T-helper 1 cell (primary cell): ENCODE measurements at places on chromosomes 4 and X.

GRCh38 chrX:10537308-10537707, 83.1 kb downstream of the MID1 start:
- no peak for DNase-seq

- DNase-seq = no peak
Observed at GRCh38 chrX:123084797-123085196, 99.3 kb upstream of the GRIA3 start.

GRCh38 chr4:151486168-151486567, 77.2 kb downstream of the FHIP1A start:
- DNase-seq = no peak

GRCh38 chr4:14583331-14583730, 418.9 kb upstream of the CPEB2 start:
- no peak for DNase-seq

DNA sequence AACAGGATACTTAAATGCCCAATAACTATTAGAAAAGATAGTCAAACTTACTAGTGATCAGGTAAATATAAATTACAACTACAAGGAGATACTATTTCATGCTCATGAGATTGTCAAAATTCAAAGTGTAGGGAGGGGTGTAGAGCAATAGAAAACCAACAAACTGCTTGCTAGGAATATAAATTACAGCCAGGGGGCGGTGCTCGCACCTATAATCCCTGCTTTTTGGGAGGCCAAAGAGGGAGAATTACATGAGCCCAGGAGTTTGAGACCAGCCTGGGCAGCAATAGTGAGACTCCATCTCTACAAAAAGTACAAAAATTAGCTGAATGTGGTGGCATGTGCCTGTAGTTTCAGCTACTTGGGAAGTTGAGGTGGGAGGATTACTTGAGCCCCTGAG, 556.5 kb upstream of the NR3C2 start:
- DNase-seq = no peak

DNA sequence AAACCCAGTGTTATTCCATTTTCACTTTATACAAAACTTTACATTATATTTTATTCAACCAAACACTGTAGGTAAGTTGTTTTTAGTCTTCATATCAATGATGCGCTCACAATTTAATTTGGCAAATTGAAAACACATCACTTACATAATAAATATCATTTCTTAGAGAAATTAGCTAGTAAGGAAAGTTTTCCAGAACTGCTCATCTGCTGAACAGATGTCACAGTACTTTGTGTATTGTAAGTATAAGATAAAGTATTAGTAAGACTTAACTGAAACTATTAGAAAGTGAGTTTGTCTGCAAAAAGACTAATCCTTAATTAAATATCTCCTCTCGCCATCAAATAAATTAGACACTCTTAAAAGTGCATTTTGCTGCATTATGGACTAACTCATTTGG, 108.7 kb upstream of the PACRGL start:
- no peak for DNase-seq

GRCh38 chr4:38224850-38225249, 264.7 kb downstream of the PTTG2 start:
- no peak for DNase-seq

DNA sequence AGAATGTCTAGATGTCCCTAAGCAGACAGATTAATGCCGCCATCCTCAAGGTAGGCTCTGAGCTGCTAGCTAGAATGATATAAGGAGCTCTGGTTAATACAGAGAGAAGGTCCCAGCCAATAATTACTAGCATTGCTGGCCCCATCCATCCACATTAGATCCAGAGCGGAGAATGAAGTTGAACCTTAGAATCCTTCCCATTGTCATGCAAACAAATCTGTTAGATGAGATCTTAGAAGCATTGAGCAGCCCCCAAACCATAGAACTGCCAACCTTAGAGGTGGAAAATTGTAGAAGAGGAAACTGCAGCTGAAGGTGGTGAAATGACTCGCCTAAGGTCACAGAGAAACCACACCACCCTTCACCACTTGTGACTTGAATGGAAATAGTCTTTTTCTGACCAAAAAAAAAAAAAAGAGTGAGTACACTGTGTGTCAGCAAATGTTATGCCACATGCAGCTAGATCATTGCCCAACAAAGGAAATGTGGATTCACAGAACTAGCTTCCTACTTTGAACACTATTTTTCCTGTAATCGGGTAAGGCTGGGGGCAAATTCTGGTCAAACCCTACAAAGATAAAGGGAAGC, 162.1 kb downstream of the SMIM20 start:
- DNase-seq = no peak

DNA sequence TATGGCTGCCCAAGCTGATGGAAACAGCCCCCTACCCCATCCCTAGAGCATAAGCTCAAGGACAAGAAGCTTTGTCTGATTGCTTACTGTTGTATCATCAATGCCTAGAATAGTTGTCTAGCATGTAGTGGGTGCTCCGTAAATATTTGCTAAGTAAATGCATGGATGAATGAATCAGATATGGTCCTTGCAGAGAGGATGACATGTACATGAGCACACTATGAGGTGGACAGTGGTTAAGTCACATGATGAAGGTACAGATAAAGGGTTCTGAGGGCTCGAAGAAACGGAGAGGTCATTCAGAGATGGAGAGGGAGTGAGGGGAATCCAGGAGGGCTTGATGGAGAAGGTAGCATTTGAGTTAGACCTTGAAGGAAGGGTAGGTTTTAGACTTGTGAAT, 214.2 kb downstream of the RBMX2 start:
- no peak for DNase-seq

GRCh38 chr4:158810487-158811215, 41.8 kb downstream of the FNIP2 start:
- no peak for DNase-seq

DNA sequence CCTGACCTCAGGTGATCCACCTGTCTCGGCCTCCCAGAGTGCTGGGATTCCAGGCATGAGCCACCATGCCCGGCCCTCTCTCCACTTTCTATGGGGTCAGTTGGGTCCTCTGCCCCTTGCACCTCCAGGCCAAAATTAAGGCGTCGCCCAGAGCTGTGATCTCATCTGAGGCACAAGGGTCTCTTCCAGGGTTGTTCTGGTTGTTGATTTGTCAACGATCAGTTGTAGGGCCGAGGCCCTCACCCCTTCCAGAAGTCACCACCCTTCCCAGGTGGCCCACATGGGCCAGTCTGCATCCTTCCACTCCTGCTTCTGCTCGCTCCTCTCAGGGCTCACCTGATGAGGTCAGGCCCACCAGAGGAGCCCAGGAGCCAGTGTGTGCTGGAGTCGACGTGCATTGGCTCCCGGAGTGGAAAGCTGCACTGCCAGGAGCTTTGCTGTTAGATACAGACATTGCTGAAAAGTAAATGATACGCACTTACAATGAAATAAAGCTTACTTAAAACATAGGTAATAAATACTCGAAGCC, 14.3 kb upstream of the TMEM271 start:
- DNase-seq = no peak

DNA sequence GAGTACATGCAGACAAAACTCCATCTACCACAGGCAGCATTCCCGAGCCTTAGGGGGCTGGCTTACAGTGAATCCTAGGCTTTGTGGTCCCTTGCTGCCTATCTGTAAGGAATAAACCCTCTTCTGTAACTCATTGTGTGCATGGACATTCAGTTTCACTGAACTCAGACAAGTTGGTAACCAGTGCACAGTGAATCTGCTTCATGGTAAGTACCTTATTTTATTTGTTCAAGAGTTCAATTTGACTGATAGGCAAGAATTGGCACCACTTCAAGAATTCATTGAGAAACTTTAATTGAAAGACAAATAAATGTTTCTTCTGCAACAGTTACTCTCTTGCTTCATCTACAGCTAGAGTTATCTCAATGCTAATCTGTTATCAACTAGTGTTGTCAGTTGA, 57.2 kb upstream of the PRRG1 start:
- DNase-seq = no peak

DNA sequence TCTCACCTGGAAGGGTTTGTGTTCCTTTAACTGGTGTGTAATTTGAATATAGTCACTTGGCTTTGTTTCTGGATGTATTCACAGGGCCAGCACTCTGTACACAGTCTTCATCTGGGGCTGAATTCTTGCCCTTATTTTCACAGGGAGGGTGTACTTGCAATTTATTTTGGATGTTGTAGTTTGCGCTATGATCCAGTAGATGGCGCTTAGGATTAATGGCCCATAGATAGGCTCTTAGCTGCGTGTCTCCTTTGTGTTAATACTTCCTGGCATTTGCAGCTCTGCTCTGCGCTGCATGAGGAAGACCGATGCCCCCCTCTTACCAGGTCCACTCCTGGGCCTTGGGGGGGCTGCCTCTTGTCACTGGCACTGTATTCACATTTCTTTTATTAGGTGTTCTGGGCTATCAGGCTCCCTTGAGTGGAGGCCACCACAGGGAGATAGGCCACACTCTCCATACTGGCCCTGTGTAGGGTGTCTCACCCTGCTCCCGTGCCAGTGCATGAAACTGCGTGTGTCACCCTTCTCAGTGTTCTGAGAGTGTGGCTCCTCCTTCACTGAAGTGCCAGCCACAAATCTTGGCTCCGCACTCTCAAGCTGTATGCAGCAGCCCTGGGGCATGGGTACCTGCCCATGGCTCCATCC, 562.2 kb downstream of the ZIC3 start:
- no peak for DNase-seq

DNA sequence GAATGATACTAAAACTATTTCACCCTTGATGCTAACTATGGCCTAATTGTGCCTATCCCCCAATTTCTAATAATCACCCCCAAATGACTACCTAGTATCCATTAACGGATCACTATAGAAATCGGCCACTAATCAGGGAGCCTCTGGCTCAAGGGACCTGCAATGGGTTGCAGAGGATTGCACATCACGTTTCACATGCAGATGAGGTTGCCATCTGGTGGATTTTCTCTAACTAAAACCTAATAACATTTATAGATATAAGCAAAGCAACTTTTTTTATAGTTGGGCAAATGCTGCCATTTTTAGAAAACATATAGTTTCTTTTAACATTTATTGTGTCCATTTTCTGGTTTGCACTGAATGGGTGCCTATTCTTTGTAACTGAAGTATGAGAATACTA, 28.3 kb upstream of the ALG13 start:
- DNase-seq = no peak

DNA sequence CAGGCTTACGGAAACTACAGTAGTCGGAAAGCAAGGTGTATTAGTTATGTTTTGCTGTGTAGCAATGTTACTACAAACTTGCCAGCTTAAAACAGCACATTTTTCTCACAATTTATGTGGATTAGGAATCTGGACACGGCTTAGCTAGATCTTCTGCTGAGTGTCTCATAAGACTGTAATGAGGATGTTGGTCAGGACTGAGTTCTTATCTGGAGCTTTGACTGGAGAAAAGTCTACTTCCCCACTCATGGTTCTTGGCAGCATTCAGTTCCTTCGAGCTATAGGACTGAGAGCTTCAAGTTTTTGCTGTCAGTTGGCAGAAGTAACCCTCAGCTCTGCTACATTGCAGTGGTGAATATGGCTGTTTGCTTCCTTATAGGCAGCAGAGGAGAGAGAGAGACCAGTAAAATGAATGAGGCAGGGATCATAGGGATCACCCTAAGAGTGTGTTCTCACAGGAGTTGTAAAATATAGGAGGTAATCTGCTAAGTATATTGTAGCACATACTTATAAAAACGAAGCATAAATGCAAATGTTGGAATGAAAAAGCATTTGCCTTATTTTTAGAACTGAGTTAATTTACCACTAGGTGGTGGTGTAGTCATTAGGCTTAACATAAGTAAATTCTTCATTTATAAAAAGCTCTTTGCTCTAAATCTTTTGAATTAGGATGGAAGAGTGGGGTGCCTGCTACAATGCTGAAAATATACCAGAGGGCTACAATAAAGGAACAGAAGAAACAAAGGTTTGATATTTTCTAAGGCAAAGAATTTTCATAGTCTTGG, 38.6 kb downstream of the ALG13 start:
- DNase-seq = no peak

GRCh38 chr4:71239365-71239764, 99.5 kb upstream of the SLC4A4 start:
- DNase-seq = no peak

GRCh38 chrX:9890681-9891091, 76.5 kb upstream of the CLDN34 start:
- no peak for DNase-seq

DNA sequence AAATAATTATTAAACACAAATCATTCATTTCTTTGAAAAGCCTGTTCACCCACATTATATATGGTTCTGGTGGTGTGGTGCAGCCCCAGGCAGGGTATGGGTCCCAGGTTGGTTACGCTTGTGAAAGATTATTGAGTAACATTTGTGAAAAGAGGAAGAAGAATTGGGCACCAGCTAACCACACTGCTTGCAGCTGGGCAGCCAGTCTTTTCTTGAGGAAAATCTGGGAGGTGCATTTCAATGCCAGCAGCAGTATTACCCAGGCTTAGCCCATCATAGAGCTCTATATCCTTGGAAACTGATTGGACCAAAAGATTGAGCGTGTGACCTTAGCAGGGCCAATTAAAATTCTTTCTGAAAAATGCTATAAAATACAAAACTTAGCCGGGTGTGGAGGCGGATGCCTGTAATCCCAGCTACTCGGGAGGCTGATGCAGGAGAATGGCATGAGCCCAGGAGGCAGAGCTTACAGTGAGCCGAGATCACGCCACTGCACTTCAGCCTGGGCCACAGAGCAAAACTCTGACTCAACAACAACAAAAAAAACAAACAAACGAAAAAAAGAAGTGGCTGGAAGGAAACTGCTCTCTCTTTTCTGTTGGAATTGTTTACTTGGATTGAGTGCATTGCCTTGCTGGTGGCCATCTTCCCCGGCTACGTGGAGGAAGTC, 9.7 kb upstream of the PLAC8 start:
- no peak for DNase-seq

GRCh38 chr4:83875437-83875836, 339.5 kb downstream of the GPAT3 start:
- no peak for DNase-seq

DNA sequence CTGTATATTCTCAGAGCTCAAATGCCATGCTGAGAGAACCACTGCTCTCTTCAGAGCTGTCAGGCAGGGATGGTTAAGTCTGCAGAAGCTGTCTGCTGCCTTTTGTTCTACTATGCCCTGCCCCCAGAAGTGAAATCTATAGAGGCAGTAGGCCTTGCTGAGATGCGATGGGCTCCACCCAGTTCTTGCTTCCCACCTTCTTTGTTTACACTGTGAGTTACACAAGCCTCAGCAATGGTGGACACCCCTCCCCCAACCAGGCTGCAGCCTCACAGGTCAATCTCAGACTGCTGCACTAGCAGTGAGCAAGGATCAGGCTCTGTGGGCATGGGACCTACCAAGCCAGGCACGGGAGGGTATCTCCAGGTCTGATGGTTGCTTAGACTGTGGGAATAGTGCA, 271.6 kb downstream of the CENPC start:
- DNase-seq = no peak

- DNase-seq = no peak
Observed at GRCh38 chrX:50697691-50698090, 116.3 kb downstream of the SHROOM4 start.

GRCh38 chr4:4869731-4870571, 10.5 kb downstream of the MSX1 start:
- no peak for DNase-seq
